ENCODE measurements at places on chromosomes 3 and 15.

DNA sequence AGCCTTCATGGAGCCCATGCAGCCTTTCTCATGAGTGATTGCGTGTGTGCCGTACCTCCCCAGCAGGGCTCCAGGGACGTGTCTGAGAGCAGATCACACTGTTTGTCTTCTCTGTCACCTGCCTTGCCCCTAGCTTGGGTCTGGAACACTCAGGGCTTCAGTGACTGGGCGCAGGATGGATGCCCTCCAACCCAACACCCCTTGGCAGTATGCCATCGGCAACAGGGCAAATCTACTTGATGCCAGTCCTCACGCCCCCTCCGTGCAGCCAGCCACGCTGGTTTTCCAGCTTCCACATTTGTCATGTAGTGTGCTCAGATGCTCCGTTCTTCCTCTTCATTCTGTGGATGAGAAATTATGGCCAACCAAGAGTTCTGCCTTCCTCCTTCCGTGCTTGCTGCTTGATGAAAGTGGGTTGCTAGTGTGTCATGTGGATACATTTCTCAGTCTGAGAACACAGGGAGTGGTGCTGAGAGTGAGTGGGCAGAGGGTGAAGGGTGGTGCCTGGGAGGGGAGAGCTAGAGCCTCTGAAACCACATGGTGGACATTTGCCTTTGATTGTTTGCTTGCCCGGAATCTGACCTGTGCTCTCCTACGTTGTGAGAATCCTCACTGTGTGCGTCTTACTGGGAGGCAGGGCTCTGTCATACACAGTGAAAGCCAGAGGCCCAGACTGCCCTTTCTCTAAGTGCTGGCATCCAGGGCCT, 97.2 kb downstream of the FAM43A start:
- DNase-seq = no peak

DNA sequence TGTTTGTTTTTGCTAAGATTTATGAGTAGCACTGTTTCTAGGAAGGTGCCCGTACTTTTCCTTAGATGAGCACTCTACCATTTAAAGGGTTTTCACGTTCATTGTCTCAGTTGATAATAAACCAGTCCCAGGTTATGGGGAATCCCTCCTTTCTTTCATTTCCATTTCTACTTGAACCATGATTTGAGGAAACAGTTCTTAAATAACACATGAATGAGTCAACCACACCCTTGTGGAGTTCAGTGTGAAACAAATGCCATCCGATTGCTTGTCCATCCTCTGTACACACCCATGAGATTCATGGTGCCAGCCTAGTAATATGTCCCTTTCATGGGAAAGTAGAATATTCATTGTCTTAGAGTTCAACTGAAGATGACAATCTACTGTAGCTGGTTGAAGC, 23.1 kb downstream of the CMTM8 start:
- no peak for DNase-seq

DNA sequence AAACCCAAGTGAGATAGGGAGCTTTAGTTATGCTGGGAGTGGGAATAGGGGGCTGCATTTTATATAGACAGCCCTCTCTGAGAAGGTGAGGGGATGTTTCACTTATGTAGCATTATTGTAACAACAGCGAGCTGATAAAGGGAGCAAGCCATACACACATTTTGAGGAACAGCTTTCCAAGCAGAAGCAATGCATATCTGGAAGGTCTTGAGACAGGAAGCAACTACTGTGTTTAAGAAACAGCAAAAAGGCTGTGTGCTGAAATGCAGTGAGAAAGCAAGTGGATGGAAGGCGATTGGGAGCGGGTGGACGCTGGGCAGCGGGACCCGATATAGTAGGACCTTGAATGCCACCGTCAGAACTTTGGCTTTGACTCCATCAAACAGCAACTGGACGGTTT, 155.9 kb upstream of the TBL1XR1 start:
- no peak for DNase-seq

GRCh38 chr3:72567474-72567873, 280.8 kb downstream of the SHQ1 start:
- DNase-seq = no peak

DNA sequence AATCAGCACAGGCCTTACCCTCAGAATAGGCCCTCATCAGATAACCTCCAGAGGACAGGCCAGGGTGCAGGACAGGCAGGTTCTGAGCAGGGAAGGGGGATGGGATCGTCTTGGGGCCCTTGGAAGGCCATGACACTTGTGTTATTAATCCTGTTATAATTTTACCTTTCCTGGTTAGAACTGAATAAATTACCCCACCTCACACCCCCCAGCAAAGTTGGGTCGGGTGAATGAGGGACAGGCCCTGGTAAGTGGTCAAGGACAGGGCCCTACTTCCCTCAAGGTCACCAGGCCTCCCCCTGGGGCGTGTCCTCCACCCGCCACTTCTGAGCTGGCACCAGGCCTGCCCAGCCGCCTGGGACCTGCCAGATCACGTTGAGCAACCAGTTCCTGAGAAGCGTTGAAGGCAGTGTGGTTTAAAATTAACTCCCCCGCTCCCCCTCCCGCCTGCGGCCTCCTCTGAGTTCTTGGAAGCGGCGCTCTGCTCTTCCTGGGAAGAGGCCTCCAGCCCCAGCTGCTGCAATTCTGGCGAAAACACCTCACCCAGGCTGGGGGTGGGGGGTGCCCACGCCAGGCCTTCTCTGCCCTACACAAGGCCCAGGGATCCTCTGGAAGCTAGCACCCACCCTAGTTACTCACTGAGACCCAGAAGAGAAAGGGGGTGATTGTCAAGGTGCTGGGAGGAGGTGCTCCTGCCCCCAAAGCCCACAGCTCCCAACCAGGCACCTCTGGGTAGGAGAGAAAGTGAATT, 10.6 kb downstream of the CISH start:
- peak; percentile 57 for DNase-seq

DNA sequence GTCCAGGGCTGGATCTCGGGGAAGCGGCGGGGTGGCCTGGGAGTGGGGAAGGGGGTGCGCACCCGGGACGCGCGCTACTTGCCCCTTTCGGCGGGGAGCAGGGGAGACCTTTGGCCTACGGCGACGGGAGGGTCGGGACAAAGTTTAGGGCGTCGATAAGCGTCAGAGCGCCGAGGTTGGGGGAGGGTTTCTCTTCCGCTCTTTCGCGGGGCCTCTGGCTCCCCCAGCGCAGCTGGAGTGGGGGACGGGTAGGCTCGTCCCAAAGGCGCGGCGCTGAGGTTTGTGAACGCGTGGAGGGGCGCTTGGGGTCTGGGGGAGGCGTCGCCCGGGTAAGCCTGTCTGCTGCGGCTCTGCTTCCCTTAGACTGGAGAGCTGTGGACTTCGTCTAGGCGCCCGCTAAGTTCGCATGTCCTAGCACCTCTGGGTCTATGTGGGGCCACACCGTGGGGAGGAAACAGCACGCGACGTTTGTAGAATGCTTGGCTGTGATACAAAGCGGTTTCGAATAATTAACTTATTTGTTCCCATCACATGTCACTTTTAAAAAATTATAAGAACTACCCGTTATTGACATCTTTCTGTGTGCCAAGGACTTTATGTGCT, 527 bp downstream of the B2M start:
- DNase-seq = no peak

DNA sequence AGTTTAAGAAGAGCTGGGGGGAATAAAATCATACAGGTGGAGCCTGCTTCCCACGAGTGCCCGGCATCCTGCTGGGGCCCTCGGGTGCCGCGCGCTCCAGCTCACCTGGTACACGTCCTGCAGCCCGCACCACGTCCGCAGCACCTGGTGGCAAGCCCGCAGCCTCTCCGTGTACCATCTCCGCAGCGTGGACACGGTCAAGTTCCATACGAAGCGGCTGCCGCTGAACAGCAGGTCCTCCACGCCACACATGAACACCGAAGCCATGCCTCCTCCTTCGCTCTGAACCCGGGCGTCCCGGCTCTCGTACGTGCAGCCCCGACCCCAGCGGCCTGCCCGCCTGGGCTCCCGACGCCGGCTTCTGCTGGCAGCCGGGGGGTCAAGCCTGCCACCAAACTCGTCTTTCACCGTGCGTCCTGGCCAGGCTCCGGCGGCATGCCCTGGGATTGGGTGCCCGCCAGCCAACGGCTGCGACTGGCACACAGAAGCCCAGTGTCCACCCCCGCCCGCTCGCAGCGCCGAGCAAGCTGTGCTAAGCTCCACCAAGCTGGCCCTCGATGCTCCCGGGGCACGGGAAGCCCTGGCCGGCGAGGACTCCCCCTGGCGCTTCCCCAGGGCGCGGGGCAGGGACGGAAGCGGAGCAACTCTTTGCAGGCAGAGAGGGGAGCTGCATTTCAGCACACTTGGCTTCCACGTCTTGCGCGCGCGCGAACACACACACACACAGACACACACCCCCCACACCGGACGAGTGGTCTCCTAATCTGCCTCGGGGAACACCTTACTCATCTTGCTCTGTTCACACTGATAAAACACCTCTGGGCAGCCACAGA, at the start of gene FRMD4B:
FRMD4B (minus strand) TSS at position 366 of the 833 bp plus-strand sequence; CDS start at position 267, 99 bp downstream.
- DNase-seq = peak; percentile 25

- DNase-seq = no peak
These were observed 9.5 kb downstream of the ACAD11 start for GRCh38 chr3:132650153-132650552.

DNA sequence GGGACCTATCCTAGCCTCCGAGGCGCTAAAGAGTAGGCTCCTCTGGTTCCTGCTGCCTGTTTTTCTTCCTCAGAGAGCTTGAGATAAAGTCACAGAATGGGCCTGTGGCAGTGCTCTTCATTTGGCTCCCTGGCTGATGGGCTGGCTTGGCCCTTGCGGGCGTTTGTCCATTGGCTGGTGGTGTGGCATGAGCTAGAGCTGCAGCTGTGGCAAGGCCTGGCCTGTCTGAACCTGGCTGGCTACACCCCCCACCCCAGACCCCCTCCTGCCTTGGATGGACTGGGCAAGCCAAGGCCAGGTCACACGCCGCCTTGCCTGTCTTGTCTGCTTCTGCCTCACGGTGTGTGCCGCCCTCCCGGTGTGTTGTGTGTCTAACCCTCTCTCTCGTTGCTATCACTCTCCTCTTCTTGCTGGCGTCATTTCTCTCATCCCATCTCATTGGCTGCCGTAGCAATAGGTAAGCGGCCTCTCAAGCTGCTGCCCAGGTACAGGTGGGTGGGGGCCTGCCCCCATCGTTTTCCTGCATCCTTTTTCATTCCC, 3.2 kb downstream of the AP2M1 start:
- no peak for DNase-seq

DNA sequence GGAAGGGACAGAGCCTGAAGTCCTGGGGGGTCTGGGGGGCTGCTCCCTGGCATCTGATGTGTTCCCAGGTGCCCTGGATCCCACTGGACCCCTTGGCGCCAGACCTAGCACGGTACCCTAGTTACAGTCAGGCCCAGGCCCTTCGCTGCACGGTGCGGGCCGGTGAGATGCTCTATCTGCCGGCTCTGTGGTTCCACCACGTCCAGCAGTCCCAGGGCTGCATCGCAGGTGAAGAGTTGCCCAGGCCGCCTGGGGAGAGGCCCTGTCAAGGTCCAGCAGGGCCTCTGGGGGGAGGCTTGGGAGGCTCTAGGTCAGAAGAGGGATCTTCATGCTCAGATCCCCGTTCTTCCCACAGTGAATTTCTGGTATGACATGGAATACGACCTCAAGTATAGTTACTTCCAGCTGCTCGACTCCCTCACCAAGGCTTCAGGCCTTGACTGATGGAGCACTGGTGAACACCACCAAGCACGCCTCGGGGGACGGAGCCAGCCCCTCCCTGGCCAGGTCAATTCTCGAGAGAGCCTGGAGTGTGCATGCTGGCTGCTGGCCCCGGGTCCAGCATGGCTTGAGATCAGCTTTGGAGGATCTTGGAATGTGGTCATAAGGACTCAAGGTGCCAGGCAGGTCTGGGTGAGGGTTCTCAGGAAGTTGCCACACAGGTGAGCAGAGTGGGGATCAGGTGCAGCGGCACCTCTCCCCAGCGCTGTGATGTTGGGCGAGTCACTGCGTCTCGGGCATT, 1.8 kb upstream of the PLA2G4B start:
- no peak for DNase-seq

DNA sequence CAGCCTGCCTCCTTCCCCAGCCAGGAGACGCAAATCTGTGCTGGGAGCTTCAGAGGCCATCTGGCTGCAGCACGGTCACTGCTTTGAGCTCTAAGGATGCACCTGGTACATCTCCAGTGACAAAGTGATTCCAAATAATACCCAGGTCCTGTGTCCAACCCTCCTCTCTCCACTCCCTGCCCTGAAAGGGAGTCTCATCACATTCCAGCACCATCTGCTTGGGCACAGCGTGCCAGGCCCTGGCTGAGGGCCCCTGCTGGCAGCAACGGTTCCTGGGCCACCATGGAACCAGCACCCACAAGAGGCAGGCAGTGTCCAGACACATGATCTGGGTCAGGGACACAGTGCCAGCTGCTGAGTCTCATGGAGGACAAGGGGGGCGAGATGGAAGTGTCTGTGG, 81.3 kb downstream of the MTHFS start:
- DNase-seq = no peak

GRCh38 chr3:179068779-179069530, 2.7 kb downstream of the ZMAT3 start:
- DNase-seq = no peak

GRCh38 chr3:142120707-142121106, 28.6 kb downstream of the TFDP2 start:
- no peak for DNase-seq

GRCh38 chr15:33158366-33158765, 36.1 kb downstream of the FMN1 start:
- no peak for DNase-seq

GRCh38 chr15:68617777-68618176, 39.0 kb downstream of the CORO2B start:
- DNase-seq = no peak

DNA sequence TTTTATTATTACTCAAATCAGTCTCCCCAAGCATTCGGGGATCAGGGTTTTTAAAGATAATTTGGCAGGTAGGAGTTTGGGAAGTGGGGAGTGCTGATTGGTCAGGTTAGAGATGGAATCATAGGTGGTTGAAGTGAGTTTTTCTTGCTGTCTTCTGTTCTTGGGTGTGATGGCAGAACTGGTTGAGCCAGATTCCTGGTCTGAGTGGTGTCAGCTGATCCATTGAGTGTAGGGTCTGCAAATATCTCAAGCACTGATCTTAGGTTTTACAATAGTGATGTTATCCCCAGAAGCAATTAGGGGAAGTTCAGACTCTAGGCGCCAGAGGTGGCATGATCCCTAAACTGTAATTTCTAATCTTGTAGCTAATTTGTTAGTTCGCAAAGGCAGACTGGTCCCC, 20.6 kb upstream of the TRANK1 start:
- no peak for DNase-seq

GRCh38 chr15:35753486-35753885, 207.5 kb upstream of the DPH6 start:
- no peak for DNase-seq

- no peak for DNase-seq
These were observed 15.5 kb upstream of the SCAANT1 start for GRCh38 chr3:63927422-63928280.

- no peak for DNase-seq
These were observed 6.3 kb upstream of the RTP4 start for GRCh38 chr3:187361835-187362234.

- no peak for DNase-seq
These were observed 41.0 kb downstream of the SLCO2A1 start for GRCh38 chr3:133988631-133989161.

DNA sequence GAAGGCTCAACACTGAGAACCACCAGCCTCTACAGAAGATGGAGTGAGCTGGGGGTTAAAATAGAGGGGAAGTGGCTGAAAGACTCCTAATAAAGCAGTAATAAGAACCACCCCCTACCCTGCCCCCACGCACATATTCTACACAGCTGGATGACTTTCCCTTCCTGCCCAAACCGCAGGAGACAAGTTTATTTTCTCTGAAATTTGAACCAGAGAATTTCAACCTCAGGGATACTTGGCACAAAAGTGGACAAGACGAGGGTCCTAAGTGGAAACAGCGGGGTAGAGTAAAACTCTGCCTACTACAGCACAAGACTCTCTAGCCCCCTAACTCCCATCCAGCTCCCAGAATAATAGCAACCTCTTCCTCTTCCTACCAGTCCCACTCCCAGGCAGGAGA, 28.4 kb downstream of the USF3 start:
- no peak for DNase-seq

All from NCI-H460 (cell line).